Stimulated activated CD8-positive, alpha-beta memory T cell treated with anti-CD3 and anti-CD28 coated beads, Interleukin-12 subunit alpha, Interleukin-12 subunit beta, amount 100 ng/mL, for 4 hours (primary cell): ENCODE measurements at places on chromosomes 3 and 15.

DNA sequence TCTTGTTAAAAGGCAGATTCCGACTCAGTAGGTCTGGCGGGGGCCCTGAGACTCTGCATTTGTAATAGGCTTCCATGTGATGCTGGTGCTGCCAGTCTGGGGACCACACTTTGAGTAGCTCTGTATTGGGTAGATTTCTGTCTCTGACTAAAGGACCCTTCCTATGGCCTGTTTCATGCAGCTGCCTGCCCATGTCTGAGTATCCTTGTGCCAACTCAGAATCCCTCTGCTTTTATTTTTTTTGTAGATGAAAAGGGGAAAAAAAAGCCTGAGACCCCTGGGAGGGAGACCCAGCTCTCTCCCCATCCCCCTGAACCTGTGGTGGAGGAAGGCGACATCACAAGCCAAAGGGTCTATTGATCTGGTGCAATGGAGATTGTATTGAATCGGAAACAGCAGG, 81.9 kb downstream of the EBLN2 start:
- DNase-seq = no peak

DNA sequence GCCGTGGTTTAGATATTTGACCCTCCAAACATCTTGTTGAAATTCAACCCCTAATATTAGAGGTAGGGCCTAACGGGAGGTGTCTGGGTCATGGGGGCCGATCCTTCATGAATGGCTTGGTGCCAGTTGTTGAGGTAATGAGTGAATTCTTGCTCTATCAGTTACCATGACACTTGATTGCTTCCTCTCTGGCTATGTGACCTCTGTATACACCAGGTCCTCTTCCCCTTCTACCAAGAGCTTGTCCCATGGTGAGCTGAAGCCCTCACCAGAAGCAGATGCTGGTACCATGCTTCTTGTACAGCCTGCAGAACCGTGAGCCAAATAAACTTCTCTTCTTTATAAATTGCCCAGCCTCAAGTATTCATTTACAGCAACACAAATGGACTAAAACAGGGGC, 41.8 kb upstream of the TIPARP start:
- DNase-seq = no peak

DNA sequence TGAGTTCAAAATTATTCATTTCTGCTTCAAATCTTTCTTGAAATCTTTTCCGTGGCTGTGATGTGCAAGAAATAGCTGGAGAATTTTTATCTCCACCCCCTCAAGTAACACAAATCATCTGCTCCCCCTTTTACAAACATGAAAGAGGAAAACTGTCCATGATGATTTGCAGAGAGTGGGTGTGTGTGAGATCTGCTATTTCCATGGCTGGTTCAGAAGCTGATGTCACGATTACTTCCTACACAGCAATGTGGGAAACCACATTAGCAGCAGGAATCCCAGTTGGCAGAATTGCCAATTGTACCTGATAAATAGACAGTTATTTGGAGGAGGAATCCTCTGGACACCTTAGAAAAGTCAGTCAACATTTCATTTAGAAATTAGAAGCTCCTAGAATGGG, 75.2 kb upstream of the GRM7 start:
- DNase-seq = no peak

- no peak for DNase-seq
These were observed 52.2 kb upstream of the HES1 start for GRCh38 chr3:194083637-194084224.

GRCh38 chr3:128411574-128412064, 55.1 kb downstream of the DNAJB8 start:
- no peak for DNase-seq

- DNase-seq = no peak
These were observed 1.2 kb upstream of the SPICE1 start for GRCh38 chr3:113516115-113516505.

GRCh38 chr3:104746056-104746455, 620.7 kb upstream of the ALCAM start:
- no peak for DNase-seq

DNA sequence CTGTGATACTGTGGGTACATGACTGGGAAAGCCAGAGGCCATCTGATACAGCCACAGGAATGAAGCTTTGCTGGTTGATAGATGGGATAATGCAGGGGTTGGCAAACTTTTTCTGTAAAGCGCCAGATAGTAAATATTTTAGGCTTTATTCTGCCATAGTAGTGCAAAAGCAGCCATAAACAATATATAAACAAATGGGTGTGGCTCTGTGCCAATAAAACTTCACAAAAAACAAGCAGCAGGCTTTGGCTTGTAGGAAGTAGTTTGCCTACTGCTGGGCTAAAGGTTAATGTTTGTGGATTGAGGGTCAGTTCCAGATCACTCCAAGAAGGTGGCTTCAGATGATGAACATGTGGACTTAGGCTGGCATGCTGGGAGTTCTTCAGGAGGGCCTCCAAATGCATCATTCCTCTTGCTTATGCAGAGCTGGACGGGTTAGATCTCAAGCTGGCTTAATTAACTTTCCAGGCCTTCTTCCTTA, 305.7 kb downstream of the RPLP1 start:
- DNase-seq = no peak

DNA sequence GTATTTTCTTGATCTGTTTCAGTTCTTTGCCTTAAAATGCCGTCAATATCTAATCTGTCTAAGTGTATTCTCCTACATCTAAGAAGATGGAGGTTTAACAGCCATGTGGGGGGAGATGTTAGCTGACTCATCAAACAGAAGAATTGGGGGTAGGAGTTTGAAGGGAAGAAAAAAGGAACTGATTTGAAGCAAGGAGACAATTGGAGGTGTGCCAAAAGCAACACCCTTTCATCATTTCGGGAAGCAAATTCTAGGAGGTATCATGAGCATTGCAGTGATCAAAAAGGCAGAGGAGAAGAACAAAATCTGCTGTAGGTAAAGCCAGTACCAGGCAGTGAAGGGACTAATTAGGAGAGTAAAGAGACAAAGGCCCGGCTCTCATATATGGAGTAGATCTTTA, 337.3 kb upstream of the TBC1D5 start:
- no peak for DNase-seq

DNA sequence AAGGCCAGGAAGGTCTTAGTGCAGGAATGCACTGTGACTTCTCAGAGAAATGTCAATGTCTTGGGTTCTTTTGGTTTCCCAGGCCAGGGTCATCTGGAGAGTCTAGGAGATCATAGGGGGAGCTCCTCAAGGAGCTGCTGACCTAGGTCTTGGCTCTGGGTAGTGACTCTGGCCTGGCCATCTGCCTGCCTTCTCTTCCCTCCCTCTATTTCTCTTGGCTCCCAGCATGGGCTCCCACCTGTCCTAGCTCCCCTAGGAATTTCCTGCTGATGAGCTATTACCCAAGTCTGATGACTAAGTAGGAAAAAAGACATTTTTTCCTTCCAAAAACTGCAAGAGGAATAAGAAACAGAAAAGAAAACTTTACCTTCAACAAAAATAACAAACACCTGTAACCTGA, 57.4 kb downstream of the BSN start:
- DNase-seq = no peak

- no peak for DNase-seq
These were observed 66.5 kb upstream of the PYGO1 start for GRCh38 chr15:55654561-55655031.

GRCh38 chr3:196073255-196073753, 8.6 kb downstream of the TFRC start:
- DNase-seq = peak; percentile 29

- DNase-seq = no peak
These were observed 38.0 kb downstream of the ACAN start for GRCh38 chr15:88841236-88841635.

DNA sequence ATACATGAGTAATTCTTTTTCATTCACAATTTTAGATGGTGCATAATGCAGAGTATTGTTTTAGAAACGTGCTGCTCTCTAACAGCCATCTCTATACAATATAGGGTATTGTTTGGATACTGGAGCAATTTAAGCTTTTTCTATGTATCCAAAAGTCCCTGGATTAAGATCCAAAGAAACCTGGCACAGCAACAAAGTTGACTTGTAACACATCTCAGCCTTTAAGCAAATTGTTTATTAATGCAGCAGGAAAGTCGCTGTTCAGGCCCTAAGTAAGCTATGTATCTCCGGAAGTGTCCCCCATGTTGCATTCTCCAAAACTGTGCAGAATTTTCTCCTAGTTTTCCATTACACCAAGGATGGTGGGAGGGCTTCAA, 7.3 kb downstream of the VGLL4 start:
- DNase-seq = no peak

DNA sequence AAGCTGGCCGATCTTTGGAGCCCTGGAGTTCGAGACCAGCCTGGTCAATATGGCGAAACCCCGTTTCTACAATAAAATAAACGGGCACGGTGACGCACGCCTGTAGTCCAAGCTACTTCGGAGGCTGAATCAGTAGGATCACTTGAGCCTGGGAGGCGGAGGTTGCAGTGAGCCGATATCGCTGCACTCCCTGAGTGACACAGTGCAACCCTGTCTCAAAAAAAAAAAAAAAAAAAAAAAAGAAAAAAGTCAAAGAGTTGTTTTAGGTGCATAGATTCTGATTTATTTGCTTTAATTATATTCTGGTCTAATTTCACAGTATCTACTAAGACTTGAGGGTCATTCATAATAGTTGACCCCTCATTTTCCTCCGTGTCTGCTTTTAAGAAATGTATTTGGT, 1.7 kb downstream of the ARL13B start:
- DNase-seq = no peak

DNA sequence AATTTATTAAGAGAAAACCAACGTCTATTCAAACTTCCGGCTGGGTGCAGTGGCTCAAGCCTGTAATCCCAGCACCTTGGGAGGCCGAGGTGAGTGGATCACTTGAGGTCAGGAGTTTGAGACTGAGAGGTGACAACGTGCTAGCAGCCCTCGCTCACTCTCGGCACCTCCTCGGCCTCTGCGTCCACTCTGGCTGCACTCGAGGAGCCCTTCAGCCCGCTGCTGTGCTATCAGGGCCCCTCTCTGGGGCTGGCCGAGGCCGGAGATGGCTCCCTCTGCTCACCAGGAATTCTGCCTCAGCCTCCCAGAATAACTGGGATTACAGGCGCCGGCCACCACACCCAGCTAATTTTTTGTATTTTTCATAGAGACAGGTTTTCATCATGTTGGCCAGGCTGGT, 58.7 kb downstream of the USF3 start:
- DNase-seq = no peak

DNA sequence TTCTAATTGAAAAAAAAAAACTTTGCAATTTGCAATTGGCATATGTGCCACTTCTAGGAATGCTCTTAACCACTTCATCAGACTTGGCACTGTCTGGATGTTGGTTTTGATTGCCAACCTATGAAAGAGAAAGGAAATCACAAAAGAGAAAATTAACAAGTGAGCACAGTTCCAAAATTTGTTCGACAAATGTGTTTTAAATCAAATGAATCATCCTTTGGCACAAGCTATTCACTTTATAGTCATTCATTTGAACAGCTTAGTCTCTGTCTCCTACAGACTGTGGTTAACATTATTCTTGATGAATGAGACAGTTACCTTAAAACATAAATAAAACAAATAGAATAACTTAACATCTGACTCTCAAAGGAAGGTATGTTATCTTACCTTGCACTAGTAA, 265.0 kb downstream of the EPHA3 start:
- no peak for DNase-seq

DNA sequence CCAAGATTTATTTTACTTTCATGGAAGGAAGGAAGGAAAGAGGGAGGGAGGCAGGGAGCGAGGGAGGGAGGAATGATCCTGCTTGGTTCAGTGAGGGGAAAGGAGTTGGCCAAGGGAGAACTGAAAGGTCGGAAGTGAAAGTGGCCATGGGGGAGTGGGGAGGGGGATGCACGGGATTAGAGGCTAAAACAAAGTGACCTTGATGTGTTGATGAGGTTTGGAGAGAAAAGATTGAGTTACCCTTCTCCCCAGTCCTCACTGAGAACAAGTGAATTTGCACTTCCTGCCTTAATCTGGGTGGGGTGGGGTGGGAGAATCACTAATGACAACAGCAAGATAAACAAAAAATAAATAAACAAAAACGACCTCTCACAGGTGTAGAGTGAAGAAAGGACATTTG, 212.0 kb upstream of the TLE3 start:
- DNase-seq = no peak

GRCh38 chr15:48358229-48359152, 27.3 kb downstream of the DUT start:
- no peak for DNase-seq

DNA sequence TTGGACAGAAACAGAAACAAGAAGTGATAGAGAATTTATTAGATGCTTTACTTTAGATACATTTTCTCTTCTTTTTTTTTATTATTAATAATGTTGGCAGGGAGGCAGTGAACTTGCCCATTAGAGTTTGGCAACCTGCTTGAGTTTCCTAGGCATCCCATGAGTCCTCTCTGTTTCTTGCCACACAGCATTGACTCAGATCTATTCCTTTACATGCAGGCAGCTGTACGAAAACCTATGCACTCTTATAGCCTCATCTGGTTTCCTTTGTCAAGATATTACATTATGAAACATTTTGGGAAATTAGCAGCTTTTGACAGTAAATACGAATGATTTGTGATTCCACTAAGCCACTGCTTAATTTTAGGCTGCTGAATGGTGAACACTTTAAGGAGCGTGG, 23.3 kb downstream of the IL1RAP start:
- DNase-seq = no peak

GRCh38 chr3:58202917-58203360, 7.8 kb downstream of the DNASE1L3 start:
- DNase-seq = no peak

- no peak for DNase-seq
These were observed 17.4 kb downstream of the H1-8 start for GRCh38 chr3:129560269-129560787.

GRCh38 chr3:187616307-187616972, 53.8 kb downstream of the SST start:
- DNase-seq = no peak

GRCh38 chr15:89178307-89178977, 42.9 kb downstream of the RLBP1 start:
- no peak for DNase-seq

DNA sequence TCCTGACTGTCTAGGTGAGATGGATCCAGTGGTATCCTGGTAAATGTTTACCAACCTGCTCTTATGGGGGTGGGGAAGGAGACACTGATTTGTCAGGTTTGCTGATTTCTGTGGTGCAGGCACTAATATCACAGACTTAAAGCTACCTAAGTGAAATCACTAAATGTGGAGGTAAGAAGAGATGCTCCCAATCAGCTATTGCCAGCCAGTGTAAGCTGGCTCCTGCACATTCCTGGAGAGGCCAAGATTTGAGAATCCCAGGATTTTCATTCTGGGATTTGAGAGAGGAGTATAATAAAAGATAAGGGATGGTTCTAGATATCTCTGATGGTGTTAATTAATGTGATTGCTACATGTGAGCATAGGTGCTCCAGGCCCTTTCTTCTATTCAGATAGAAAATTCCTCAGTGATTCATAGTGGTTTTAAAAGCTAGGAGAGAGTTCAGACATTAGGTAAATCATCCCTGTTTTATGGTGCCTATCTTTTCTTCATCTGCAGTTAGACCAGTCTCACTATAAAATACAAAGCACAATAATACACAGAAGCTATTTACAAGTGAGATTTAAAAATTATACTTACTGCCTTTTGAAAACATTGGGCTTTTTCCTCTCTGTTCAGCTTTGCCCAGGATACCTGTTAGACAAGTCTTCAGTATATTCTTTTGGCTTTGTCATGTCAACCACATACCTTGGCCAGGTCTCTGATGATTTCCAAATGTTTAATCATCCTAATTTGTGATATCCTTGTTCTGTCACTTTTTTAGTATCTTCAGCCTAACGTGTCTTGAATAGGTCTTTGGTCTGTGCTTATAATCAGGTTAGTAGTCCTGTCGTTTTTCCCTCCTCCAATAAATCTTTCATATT, 90.9 kb downstream of the MBNL1 start:
- no peak for DNase-seq

- DNase-seq = no peak
These were observed 63.1 kb downstream of the SERP1 start for GRCh38 chr3:150483226-150483625.

- no peak for DNase-seq
These were observed 78.8 kb downstream of the SLC7A14 start for GRCh38 chr3:170507063-170507462.
